Glutamatergic neuron (in vitro differentiated cells): ENCODE measurements at places on chromosomes 4 and X.

DNA sequence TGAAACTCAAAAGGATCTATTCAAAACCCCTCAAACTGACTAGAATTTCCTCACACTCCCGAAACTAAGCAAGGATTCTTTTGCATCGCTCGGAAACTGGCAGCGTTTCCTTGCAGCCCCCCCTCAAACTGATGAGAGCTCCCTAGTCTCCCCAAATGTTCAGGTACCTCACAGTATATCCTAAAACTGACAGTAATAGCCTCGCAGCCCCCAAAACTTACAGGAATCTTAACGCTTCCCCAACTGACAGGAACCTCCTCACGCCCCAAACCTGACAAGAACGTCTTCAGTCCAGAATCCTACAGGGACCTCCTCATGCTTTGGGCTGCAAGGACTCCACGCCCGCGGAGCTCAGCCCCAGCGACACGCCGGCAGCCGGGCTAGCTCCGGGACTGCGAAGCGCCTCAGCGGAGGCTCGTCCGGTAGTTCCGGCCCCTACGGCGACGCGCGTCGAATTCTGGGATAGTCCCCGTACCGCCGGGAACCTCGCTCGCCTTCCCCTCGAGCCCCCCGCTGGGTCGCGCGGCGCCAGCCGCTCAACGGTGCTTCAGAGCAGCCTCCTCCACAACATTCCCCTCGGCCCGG lies 640 bp downstream of the PHF8 start:
- DNase-seq, result peak; percentile 39

DNA sequence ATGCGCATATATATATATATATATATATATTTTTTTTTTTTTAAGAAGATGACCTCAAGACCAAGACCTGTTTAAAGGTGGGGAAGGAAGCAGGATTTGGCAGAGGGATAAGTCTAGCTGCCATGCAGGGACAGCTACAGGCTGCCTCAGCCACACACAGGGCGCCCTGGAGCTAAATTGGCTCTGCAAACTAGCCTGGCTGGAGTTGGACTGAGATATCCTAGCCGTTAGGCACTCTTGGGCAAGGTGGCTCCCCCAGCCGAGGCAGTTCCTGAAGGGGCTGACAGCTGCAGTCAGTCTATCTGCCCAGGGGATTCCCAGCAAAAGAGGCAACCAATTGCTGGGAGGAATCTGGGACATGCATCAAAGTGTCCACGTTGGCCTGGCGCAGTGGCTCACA lies 21.9 kb downstream of the TRIML1 start:
- DNase-seq, result peak; percentile 29

DNA sequence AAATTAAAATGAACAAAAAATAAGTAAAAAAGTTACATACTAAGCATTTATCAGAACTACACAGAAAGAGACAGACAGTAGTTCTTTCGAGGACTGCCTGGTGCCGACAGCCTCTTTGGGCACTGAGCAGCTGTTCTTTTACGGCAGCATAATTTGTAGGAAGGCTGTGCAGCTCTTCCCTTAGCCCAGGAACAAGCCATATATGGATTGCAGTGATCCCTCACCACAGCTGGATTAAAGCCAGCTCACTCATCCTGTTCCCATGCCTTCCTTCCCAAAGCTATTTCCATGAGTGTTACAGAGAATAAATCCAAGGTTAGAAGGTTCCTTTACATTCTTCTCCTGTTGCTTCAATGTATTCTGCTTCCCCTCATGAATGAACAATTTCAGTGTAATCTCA lies 71.7 kb downstream of the DDX60L start:
- no peak for DNase-seq

DNA sequence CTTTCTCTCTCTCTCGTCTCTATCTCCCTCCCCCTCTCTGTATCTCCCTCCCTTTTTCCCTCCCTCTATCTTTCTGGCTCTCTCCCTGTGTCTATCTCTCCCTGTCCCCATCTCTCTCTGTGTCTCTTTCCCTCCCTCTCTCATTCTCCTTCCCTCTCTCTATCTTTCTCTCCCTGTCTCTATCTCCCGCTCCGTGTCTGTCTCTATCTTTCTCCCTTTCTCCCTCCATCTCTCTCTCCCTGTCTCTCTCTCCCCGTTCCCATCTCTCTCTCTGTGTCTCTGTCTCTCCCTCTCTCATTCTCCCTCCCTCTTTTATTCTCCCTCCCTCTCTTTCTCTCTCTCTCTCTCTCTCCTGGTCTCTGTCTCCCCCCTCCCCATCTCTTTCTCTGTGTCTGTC lies 22.9 kb downstream of the IL3RA start:
- DNase-seq, result no peak

- DNase-seq, result no peak
These were observed 4.4 kb downstream of the LSM6 start for GRCh38 chr4:146179784-146180370.

DNA sequence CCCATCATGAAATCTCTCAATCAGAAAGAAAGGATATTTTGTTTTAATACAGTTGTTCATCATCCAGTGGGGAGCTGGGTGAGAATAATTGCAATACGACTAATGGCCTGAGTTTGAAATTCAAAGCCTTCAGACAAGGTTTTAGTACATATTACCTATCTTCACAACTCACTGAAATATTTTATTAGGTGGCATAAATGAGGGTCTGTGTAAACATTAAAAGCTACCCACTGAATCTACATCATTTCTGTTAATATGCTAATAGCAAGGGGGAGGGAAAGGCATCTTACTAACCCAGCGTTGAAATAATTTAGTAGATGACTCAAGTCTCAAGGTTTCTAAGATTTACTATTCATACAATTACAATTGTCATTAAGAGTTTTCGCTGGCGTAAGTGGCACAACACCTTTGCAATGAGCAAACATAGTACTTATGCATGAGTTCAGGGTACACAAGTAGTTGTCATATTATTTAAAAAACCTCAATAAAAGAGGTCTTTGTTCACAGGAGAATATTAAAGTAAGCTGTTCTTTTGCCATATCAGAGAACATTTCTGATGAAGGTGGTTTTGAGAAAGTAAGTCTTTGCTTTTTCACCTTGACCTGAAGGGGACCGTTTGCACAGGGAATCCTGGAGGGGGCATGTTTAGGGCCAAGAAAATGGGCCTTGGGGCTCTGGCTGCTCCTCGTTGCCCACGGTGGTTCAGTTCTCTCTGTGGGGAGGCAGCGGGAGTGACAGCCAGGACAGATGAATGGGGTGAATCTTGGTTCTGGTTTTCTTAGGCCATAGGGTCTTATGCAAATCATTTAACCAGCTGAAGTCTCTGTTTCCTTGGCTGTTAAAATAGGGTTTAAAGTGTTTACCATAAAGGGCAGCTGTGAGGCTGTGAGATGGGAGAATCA lies 4.5 kb upstream of the RHOH start:
- DNase-seq, result no peak

DNA sequence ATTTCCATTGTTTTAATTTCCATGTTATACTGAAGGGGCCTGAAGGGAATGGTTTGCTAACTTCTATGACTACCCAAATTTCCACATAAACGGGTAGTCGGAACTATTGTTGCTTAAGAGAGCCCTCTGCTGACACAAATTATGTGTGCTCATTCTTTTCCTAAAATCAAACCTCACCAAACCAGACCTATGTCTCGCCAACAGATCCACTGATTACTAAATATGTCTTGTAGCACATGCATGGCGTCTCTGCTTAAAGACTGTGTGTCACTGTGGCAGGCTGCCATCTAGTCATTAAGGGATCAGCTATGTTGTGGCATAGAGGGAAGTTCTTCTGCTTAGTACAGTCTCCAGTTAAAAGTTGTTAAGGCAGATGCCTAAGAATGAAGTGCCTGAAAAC lies 25.1 kb downstream of the PIR start:
- DNase-seq, result no peak

- peak; percentile 30 for DNase-seq
These were observed 28.8 kb upstream of the CFAP47 start for GRCh38 chrX:35890699-35891098.

DNA sequence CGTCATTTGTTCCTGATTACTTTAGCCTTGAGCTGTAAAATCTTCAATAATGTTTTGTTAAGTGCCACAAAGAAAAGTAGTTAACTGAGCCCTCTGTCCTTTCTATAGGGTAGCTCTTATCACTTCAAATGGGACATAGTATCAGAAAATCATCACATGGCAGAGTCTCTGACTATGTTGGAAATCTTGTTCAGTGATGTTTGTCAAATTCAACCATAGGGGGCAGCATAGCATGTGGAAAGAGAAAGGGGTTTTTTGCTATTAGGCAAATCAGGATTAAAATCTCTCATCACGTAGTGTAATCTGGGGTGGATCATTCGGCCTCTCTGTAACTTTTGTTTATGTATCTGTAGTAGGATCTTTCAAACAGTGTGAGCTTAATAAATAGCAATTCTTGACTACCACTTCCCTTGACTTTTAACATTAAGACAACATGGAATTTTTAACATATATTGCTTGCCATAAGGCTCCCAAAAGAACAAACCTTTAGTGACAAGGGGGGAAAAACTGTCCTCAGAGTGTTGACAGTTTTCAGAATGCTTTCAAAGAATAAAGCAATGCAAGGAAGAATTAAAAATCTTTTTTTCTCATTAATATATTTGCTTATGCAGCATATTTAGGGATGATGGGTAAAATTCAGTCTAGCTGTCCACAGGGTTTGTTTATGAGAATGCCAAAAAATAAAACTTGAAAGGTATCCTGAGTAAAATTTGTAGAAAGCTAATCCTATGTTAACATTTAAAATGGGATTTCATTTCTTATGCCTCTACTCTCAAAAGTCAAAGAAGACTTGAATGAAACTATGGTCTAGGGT lies 127.2 kb downstream of the FBXW7 start:
- no peak for DNase-seq

- no peak for DNase-seq
These were observed 803.9 kb upstream of the PCDH10 start for GRCh38 chr4:132344924-132345828.

- no peak for DNase-seq
These were observed 15.5 kb downstream of the NKX3-2 start for GRCh38 chr4:13528821-13529127.

DNA sequence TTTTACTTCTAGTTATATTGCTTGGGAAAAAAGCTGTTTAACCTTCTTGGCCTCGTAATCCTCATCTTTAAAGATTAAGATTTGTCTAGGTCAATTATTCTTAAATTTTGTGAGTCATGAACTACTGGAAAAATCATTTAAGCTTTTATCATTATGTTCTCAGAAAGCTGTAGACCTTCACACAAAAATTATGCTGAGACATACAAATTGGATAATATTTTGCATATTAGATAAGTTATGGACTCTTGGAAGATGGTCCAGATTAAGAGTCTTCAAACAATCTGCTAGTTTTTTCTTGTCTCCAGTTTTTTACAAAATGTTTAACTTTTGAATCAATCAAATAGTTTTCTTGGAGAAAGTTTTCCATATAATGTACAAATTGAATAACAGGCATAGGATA lies 108.1 kb upstream of the NEIL3 start:
- no peak for DNase-seq

GRCh38 chr4:18127030-18127429 lies 105.5 kb upstream of the LCORL start:
- no peak for DNase-seq

DNA sequence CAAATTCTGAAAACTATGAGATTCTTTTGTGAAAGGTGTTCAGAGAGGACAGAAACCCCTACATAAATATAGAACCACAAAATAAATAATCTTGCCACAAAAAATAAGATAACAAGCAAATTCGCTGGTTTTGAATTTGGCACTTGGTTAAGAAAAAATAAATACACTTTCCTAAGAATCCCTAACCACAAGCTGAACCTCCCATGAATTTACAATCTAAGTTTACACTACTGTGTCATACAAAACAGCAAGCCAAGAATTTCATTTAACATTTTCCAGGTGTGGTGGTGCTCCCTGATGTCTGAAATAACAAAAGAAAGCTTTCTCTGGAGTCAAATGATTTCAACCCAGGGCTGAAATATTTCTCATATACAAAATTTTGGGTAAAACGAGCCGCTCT lies 121.0 kb downstream of the KCNIP4 start:
- DNase-seq, result no peak

DNA sequence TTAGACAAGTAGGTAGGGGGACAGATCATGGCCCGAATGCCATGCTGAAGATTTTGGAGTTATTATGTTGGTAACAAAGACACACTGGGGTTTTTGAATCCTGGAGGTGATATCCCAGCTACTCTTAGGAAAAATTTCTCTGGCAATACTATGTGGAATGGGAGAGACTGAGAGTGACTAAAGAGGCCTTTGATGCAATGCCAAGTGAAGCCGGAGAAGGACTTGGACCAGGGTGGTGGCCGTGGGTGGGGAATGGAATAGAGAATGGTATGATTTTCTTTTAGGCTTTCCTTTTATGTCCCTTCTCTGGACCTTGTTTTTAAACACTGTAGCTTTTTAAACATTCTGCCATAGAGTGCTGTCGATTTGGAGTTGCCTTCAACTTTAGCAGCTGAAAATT lies 141.6 kb downstream of the DCLK2 start:
- no peak for DNase-seq

GRCh38 chrX:123171781-123172180 lies 12.3 kb upstream of the GRIA3 start:
- no peak for DNase-seq

GRCh38 chrX:1137531-1137930 lies 74.9 kb downstream of the CRLF2 start:
- DNase-seq, result no peak

DNA sequence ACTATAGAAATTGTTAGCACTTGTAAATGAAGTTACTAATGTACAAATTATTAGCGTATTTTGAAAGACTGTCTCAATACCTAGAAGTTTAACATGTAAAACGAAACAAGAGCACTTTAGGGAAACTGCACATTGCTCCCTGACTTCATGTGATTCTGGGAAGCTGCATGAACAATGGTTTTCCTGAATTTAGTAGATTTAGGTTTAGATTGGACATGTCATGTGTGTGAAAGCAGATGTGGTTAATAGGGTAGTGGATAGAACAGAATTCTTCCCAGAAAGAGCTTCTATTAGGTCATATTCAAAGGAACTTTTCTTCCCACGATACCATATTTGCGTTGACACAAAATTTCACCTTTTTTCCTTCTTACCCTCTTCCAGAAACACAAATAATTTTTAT lies 14.9 kb upstream of the CXCL8 start:
- DNase-seq, result no peak

DNA sequence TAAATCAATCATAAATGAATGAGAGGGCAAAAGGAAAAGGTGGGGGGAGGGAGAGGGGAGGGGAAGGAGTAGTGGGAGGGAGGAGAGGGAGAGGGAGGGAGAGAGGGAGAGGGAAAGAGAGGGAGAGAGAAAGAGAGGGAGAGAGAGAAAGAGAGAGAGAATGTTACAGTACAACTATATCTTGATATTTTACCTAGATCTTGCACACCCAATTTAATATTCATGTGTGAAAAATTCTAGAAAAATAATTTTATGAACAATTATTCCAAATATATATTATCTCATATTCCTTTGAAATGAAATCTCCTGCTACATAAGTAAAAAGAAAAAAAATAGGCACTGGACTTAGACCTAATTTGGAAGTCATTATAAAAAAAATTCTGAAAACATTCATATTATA lies 120.0 kb downstream of the SCLT1 start:
- DNase-seq, result no peak

- no peak for DNase-seq
These were observed 258.9 kb downstream of the SPANXN1 start for GRCh38 chrX:145506214-145506613.

DNA sequence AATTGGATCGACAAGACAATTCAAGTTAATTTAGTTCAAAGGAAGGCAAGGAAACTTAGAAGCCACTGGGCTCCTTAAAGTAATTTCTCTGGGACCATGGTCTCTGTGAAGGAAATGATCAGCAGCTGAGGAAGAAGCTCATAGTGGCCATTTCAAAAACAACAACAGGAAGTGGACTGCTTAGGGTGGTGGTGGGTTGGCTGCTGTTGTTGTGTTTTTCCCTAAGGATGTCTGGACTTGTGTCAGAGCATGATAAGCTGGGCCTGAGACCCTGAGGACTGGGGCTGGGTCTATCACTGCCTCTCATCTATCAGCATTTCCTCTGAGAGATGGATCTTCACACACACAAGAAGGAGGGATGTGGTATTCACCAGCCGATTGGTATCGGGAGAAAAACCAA lies 18.3 kb downstream of the KDR start:
- DNase-seq, result no peak
